Stimulated activated naive CD4-positive, alpha-beta T cell (primary cell): ENCODE measurements at places on chromosomes 12 and 14.

DNA sequence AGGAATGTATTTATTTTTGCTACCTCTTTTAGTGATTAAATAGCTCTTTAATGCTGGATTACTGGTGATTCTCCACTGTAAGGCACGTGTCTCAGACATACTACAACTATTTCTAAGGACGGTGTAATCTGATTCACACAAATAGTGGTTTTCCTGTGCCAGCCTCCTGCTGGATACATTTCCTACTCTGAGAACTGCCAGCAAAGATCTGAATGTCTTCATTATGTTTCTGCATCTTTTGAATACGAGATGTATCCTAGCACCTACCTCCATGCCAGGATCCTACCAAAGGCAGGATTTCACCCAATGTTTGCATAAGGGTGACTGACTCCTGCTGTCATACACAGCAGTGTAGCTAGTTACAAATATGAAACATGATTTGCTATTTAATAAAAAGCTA lies 120.6 kb downstream of the PRICKLE1 start:
- DNase-seq: no peak

DNA sequence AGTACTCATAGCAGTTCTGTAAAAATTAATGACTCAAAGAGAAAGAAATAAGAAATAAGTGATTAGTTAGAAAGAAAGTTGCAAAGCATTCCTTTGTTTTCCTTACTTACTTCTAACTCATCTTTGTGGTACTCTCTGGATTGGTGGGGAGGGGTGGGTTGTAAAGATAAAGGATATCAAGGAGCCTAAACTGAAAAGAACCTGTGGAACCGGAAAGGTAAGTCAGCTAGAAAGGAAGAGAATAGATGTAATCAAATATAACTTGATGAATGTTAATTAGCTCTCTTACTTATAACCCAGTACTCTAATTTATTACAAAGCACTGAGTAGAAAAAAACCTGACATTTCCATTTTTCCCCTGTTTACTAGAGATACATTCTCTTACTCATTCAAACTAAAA lies 37.5 kb upstream of the KRR1 start:
- DNase-seq: no peak

- no peak for DNase-seq
Observed at GRCh38 chr12:118633071-118633470, 256.7 kb downstream of the SUDS3 start.

DNA sequence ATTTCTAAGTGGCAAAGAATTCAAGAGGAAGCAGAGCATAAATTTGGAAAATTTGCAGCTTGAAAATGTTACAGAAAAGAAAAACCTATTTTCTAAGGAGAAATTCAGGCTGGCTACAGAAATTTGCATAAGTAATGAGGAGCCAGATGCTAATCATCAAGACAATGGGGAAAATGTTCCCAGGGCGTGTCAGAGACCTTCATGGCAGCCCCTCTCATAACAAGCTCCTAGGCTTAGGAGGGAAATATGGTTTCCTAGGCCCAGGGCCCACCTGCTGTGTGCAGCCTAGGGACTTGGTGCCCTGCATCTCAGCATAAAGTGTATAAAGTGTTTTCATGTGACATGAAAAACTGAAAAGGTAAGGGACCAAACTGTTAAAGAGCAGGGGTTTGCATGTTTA lies 1796.3 kb upstream of the FLRT2 start:
- no peak for DNase-seq

- no peak for DNase-seq
Observed at GRCh38 chr14:100474196-100474595, 113.0 kb downstream of the BEGAIN start.

DNA sequence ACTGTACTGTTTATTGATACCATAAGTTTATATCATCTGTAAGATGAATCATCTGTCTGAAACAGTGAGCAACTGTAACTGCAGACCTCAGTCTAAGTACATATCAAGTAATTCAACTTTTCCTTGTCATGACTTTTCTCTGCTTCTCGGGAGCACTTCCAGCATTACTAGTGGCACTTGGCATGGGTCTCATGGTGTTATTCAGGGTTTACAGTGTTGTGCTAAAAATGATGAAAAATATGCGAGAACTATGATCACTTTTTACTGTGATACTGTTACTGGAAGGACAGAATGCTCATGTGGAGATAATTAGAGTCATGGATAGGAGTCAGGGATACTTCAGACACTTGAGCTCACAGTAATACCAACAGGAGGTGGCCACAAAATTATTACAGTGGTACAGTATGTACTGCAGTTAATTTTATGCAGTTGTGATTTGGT lies 8.3 kb downstream of the KTN1 start:
- no peak for DNase-seq

- no peak for DNase-seq
Observed at GRCh38 chr12:50243507-50243906, 39.8 kb downstream of the LIMA1 start.

- DNase-seq: no peak
Observed at GRCh38 chr12:26247873-26248272, 52.5 kb downstream of the SSPN start.

DNA sequence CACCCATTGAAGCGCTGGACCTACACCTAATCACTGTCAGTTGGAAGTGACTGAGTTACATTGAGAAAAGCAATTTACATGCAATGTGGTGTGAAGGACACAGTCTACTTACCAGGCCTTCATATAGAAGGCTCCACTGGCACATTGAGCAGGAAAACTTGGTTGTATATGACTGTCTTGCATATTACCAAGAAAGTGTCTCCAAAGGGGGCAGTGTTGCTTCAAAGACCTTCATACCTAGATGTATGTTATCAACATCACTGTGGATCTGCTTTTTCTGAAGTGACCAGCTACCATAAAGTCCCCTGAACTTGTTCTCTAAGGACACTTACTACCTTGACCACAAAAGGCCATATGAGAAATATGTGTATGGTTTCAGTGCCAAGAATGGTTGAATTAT lies 64.1 kb downstream of the NELL2 start:
- DNase-seq: peak; percentile 57
